ENCODE measurements at places on chromosomes 6 and 20.

DNA sequence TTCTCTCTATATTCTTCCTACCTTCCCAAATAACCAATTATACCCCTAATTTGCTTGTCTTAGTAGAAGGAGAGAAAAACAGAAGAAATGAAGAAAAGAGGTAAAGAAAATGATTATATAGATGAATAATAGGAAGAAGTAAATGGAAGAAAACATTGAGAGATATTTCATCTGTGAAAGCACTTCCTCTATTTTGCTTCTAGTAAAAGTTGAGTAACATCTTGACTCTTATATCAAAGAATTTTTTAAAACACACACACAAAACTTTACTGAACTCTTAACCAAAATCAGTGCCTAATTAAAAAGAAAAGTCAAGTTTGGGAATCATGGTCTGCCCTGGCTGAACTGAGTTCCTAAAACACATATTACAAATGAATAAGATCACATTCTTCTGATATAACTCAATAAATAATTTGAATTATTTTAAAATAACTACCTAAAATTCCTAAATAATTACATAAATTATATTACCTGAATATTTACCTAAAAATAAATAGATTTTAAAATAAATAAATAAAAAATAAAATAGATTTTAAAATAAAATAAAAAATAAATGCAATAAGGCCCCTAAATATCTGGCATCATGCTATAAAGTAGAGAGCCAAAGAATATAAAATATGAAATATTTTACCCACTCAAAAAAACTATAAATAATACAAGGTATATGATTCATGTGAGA lies 8.8 kb downstream of the SLC17A2 start:
- DNase-seq: no peak

- no peak for DNase-seq
Observed at GRCh38 chr20:1623501-1624205, 3.8 kb upstream of the SIRPB1 start.

- DNase-seq: no peak
Observed at GRCh38 chr20:47232518-47232917, 124.0 kb downstream of the ZMYND8 start.

DNA sequence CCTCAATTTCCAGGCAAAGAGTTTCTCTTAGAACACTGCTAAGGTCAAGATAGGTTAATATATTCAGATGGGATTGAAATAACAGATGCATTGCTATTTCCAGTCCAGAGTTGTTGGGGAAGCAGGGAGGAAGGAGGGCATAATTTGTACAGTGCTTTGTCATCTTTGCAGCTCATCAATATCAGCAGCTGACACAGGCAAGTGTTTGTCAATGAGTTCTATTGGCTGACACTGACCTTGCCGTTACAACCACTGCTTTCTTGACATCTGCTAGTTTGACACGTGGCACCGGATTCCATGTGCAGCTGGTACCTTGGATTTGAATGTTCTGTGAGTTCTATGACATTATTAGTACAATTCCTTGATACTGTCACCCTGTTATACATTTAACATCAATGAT lies 28.0 kb upstream of the MLIP start:
- DNase-seq: peak; percentile 75

DNA sequence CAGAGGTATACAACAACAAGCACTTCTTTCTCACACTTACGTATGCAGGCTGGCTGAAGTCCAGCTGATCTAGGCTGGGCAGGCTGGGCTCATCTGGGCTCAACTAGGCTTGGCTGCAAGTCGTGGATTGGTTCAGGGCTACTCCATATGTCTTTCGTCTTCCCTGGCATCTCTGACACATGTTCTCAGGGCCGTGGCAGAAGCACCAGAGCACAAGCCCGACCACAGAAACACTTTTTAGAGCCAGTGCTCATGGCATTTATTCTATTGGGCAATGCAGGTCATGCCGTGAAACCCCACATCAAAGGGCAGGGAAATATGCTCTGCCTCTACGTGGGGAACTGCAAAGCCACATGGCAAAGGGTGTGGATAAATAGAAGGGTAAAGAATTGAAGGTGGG lies 93.8 kb downstream of the RIN2 start:
- DNase-seq: no peak

DNA sequence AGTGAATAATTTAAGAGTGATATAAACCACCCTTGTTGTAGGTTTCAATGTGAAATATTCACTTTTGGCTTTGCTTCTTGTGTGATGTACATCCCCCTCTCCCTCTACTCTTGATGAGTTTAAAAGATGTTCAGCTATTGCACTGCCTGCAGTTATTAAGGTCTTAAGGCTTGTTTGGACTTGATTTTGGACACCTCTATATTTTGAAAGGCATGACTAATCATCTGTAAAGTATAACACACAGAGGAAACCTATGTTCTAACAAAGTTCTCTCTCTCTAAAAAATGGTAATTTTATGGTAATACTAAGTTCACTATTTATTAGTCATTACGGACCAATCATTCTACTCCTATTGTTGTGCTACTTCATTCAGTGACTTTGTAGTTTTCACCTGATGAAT lies 1719.9 kb downstream of the GRIK2 start:
- no peak for DNase-seq

DNA sequence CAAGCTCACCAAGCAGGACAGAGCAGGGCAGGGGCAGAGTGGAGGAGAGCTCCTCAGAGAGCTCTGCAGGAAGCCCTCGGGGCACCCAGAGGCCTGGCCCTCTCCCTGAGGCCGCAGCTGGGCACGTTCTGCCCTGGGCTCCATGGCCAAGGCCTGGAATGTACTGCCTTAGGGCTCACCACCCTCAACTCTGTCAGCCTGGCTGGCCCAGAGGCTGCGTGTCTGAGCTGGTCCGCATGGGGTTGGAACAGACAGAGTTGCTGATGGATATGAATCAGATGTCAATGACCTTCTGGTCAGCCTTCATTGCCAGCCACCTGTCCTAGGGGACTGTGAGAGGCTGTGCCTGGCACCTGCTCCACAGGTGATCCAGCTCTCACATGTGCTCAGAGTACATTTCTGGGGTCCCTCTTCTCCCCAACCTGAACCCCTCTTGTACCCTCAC lies 33.2 kb upstream of the PCMTD2 start:
- no peak for DNase-seq

GRCh38 chr6:15524861-15525401 lies 137.9 kb downstream of the DTNBP1 start:
- DNase-seq: peak; percentile 85

DNA sequence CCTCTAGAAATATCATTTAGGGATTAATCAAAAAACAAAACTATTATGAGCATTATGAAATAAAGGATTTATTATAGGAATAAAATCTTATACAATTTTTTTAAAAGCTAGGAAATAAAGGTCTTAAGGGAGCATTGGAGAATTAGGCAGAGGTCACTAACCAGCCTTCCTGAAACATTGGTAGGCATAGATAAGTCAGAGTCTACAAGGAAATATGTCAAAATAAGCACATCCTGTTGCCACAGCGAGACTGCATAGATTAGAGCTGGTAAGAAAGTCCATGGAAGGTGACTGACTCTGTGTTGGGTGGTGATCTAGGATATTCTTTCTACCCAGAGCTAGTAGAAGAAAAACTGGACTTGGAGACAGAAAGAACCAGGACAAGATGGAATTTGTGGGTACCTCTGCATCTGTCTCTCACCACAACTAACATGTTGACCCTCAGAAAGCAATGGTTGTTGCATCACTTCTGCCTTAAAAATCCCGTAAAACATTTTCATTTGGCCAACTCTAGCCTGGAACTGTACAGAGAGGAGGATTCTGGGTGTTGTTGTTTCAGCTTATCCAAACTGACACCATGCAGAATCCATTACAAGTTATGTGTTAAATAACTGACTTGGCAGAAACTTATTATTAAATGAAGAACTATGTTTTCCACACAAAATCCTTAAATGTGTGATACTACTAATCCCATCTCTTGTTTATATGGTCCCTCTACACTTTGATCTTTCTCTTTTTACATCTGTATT lies 77.1 kb downstream of the FBXO5 start:
- DNase-seq: no peak

GRCh38 chr6:3457710-3458602 lies 1.1 kb upstream of the SLC22A23 start:
- no peak for DNase-seq

DNA sequence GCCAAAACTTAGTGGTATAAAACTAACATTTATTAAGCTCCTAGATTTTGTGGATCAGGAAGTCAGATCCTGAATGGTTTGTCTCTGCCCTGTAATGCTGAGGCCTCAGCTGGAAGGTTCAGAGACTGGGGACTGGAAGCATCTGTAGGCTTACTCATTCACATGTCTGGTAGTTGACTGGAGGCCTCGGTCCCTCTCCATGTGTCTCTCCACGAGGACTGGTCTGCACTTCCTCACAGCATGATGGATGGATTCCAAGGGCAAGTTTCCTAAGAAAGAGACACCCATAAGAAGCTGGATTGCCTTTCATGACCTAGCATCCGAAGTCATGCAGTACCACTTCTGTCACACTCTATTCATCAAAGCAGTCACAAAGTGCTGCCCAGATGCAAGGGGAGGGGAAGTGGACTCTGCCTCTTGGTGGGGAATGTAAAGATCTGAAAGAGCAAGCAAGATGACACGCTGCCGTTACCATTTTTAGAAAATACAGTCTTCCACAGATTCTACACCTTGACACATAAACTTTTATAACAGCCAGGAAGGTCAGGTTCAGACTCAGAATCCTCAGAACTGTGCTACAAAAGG lies 17.2 kb upstream of the MDGA1 start:
- DNase-seq: no peak

- DNase-seq: no peak
Observed at GRCh38 chr20:51543422-51543788, 886 bp upstream of the NFATC2 start.

- no peak for DNase-seq
Observed at GRCh38 chr20:23776067-23776771, 25.5 kb upstream of the CST1 start.

DNA sequence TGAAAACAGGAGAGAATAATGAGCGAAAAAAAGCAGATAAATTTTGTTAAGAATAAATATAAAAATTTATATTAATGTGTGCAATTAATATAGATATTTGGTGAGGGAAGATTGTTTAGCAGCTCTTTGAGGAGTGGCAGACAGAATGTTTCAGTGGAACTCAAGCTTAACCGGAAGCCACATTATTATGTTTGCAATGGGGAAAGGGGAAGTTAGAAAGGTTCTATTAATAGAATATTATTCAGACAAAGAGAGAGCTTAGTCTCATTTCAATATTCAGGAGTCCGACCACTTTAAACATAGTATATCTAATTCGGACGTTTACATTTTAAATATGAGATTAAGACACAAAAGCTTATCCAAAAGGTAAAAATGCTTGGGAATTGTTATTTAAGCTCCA lies 81.6 kb upstream of the KHDRBS2 start:
- no peak for DNase-seq

GRCh38 chr6:131924881-131925474 lies 26.2 kb downstream of the CCN2 start:
- DNase-seq: peak; percentile 15

- peak; percentile 19 for DNase-seq
Observed at GRCh38 chr6:126033696-126034095, 47.4 kb downstream of the TRMT11 start.
